ENCODE measurements at places on chromosomes 1 and 21.
A peak's percentile ranks its signal among the peaks of the same experiment; 100 is the strongest.

DNA sequence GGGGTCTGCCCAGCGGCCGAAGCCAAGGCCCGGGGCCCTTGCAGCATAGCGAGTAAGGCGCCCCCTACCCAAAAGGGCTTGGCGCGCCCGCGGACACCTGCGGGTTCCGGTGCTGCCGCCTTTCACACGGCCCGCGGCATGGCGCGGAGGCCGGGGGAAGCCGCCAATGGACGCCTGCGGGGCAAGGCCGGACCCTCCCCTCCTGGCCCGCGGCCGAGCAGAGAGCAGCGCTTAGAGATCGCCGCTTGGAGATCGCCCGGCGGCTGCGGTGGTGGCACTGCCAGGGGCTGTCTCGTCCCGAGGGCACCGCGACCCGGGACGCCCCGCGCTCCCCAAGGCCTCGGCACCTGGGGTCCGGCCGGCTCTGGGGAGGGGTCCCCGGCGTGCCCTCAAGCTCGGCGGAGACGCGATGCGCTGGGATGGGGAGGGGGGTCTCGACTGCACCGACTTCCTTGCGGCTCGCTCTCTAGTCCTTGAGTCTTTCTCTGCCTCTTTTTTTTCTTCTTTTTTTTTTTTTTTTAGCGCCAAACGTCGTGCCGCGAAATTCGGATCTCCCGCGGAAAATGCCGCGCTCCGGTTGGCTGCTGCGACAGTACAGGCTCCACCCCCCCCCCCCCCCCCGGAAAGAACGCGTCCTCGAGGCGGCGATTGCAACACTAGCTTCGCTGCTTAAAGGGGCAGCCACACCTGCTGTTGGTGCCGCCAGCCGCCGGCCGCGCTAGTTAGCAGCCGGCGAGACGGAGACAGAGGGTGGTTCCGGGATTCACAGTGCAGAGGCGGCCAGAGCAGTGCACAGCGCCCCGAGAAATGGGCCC is at the start of gene E2F2:
TSS of gene E2F2 (minus strand) at position 487 of the 815 bp plus-strand sequence. CDS start at position 47, 440 bp downstream.
- peak; percentile 77 for DNase-seq

GRCh38 chr1:27349784-27350662 is 8.2 kb downstream of the SYTL1 start:
- DNase-seq: no peak

GRCh38 chr1:13965770-13966398 is 265.9 kb downstream of the PRDM2 start:
- DNase-seq: no peak

- no peak for DNase-seq
Measured at GRCh38 chr21:43602266-43603232, 56.7 kb downstream of the HSF2BP start.

GRCh38 chr1:110165761-110166231 is 15.5 kb downstream of the SLC6A17 start:
- DNase-seq: no peak

- DNase-seq: no peak
Measured at GRCh38 chr1:100628631-100629081, 90.7 kb downstream of the GPR88 start.

GRCh38 chr1:39955547-39956539 is 898 bp downstream of the MFSD2A start:
- peak; percentile 7 for DNase-seq

DNA sequence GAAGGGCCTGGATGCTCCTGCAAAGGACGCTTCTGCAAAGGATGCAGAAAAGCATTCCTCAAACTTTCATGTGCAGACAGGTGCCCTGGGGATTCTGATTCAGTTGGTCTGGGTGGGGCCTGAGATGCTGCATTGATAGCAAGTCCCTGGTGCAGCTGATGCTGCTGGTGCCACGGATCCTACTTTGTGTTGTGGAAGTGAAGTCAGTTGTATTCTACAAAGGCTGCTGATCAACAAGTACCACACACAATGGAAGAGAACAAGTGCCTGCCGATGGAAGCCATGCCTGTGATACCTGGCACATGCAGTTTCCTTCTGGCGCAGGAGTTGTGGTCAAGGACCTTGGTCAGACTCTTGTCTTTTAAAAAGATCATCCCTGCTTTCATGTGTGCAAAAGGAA is 478.8 kb downstream of the CAMTA1 start:
- DNase-seq: no peak

DNA sequence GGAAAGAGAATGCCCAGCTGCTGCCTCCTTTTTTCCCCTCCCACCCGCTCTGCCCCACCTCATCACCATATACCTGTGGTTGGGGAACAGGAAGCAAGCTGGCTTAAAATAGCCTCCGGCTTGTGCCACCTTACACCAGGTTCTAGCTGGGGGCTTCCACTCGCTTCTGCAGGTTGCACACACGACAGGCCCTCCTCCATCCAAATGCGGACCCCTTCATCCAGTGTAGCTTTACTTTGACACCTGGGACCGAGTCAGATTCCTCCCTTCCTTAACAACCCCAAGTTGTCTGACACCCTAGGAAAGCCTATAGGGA is 14.6 kb downstream of the BLACAT1 start:
- no peak for DNase-seq

GRCh38 chr1:32538887-32539583 is at the start of gene ZBTB8A:
ZBTB8A (plus strand) TSS chr1:32539427; CDS start chr1:32592932, 53,505 bp downstream.
- DNase-seq: peak; percentile 42

DNA sequence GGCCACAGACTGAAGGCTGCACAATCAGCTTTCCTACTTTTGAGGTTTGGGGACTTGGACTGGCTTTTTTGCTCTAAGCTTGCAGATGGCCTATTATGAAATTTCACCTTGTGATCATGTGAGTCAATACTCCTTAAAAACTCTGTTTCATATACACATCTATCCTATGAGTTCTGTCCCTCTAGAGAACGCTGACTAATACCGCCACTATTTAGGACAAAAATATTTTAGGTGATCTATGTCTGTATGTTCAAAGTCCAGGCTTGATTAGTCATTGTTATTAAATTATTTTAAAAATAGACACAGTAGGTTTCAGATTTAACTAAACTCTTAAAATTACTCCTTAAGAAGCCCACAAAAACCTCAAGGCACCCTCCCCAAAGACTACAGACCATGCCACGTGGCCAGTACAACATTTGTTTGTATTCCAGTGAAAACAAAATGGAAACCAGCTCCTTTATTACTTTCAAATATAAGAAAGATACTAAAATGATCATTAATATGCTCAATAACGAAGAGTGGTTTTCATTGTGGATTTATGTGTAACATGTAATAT is 63.1 kb downstream of the TMPRSS15 start:
- DNase-seq: no peak

Data from GDM1 (cell line).